ENCODE measurements at places on chromosomes 5 and 9. TPM values are rescaled to one million over a fixed set of nuclear protein-coding genes. Genes with fewer than 3 reads are reported as not detected.

DNA sequence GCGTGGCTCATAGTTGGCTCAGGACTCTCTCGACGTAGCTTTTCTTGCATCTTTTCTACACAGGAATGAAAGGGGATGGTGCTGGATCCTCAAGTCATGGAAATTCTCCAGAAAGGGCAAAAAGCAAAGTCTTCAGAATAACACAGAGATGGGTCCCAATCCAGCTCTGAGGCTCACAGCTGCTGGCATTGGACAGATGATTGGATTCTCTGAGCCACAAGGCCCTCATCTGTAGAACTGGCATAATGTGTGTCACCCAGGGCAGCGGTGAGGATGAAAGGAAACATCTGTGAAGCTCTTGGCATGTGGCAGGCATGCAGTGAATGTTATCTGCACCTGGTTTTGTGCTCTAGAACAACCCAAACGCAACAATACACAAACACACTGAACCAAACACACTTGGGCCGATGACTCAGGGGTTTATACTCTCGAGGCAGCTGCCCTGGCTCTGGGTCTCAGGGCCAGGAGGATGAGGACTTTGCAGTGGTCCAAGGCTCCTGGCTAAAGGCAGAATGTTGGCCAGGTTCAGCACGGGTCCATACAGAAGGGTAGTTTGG lies 64.0 kb upstream of the UBTD2 start:
- DNase-seq, result no peak

GRCh38 chr5:96714450-96714849 lies 52.3 kb downstream of the CAST start:
- DNase-seq, result no peak

- peak; percentile 50 for DNase-seq
Measured at GRCh38 chr9:124513376-124513994, 6.3 kb upstream of the NR5A1 start.

DNA sequence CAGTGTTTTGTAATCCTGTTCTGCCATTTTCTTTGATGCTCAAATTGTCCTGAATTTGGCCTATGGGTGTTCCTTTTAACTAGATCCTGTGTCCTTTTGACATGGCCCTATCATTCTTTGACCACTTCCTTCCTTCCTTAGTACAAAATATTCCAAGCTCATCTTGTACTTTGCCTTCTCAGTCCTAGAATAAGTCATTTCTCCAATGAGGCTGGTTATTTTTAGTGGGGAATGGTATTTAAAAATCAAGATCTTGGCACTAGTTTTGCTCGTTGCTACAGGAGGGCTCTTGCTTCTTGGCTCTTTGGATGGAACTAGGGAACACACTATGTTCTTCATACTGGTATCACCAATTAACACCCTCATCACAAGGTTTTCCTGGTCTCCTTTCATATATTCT lies 108.1 kb downstream of the UNC13B start:
- no peak for DNase-seq

- no peak for DNase-seq
Measured at GRCh38 chr9:94746541-94747370, 20.3 kb downstream of the AOPEP start.

DNA sequence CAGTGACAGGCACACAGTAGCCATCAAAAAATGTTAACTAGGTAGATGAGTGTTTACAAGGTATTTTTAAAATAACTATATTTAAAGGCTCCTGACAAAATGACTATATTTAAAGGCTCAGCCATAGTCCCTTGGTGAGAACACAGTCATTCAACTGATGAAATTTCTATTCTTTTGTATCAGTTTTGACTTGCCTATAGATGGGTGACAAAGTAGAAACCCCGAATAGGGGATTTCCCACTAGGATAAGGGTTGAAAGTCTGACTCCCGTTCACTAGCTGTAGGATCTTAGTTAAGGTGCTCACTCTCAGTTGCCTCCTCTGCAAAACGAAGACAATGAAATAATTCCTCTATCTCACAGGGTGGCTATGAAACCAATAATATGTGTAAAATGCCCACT lies 218.2 kb downstream of the TSSK1B start:
- no peak for DNase-seq

DNA sequence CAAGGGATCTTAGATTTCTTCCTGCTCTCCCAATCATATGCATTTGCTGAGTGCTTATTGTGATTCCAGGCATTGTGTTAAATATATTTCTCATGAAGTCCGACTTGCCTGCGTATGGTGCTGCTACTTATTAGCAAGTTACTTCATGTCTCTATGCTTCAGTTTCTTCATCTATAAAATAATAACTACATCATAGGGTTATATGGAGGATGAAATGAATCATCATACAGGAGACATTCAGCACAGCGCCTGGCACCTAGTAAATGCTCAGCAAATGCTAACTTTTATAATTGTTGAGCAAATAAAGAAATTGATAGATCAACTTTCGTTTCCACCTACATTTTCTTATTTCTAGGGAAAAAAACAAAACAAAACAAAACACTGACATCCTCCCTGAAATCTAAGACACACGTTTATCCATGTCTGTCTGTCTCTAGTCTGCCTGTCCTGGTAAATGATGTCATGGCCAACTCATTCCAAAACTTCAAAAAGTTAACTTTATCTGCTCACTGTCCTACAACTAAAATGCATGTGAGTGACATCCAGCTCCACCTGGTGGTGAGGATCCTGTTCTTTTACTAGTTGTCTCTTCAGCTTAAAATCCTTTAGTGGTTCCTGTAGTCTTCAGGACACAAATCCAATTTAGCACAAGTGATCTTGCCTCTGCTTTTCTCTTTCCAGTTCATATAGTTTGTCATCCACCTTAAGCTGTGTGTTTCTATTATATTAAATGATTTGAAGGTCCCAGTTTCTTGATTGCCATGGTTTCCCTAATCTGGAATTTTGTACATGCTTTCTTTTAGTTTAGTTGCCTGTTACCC lies 27.7 kb downstream of the PPP3R2 start:
- no peak for DNase-seq

- DNase-seq, result no peak
Measured at GRCh38 chr9:96246267-96246671, 55.7 kb downstream of the HSD17B3 start.

GRCh38 chr5:33763435-33763834 lies 128.4 kb downstream of the ADAMTS12 start:
- DNase-seq, result no peak

- no peak for DNase-seq
Measured at GRCh38 chr5:57703721-57704120, 221.1 kb upstream of the ACTBL2 start.

DNA sequence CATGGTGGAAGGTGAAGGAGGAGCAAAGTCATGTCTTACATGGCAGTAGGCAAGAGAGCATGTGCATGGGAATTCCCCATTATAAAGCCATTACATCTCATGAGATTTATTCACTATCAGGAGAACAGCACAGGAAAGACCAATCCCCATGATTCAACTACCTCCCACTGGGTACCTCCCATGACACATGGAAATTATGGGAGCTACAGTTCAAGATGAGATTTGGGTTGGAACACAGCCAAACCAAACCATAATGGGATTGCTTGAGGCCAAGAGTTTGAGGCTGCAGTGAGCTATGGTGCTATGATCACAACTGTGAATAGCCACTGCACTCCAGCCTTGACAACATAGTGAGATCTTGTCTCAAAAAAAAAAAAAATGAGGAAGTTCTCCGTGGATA lies 581.8 kb downstream of the TAF11L14 start:
- no peak for DNase-seq

DNA sequence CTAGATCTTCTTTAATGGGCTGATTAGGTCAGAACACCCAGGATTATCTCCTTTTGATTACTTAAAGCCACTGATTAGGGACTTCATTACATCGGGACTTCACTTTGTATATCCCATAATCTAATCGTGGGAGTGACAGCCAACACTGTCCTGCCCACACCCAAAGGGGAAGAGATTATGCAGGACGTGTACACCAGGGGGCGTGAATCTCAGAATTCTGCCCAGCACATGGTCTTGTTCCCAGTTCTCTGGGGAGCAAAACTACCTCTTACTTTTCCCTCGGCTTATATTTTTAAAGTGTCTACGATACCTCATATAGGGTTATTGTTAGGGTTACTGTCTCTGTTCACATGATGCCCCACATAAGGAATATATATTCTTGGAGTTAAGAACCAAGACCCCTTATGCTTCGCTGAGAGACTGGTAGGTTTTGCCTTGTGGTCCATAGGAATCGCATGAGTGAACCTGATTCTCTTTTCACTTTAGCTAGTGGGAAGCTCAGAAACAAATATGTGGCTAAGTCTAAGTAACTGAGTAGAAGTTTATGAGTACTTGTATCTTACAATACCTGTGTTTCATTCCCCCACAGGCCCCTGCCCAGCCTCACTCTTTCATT lies 192.7 kb downstream of the GNA14 start:
- DNase-seq, result no peak

GRCh38 chr9:136531904-136532798 lies 13.7 kb downstream of the NOTCH1 start:
- no peak for DNase-seq

- peak; percentile 65 for DNase-seq
Measured at GRCh38 chr5:68007451-68007850, 208.1 kb upstream of the PIK3R1 start.

DNA sequence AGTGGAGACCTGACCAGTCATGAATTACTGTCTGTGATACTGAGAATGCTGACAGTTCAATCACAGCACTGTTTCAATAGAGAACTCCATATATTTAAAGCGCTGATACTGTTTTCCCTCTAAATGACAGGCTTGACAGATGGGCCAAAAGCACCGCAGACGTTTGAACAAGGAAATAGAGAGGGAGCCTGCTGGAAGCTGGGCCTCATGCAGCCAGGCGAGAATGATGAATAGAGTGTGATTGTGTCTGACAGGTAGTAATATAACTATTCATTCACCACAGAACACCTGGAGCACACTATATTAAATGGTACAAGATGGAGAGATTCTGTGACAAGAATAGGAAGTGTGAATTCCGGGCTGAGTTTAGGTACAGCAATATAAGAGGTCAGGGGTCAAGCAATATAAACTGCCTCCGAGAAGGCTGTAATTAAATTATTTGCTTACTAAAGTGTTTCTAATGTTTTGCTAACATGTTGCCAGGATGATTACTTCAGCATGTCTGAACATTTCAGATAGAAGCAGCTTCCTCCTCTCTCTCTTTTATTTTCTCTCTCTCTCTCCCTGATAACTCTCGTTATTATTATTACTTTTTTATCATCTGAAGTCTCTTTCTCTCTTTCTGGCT lies 297.7 kb downstream of the CSNK1G3 start:
- no peak for DNase-seq

The SLC31A1 gene
- total RNA-seq, result 12.6 TPM

The RXRA gene
- 57.1 TPM for total RNA-seq

GRCh38 chr5:134138416-134139376 lies 24.2 kb downstream of the TCF7 start:
- peak; percentile 11 for DNase-seq
